Breast epithelium (tissue), 4 donors: ENCODE measurements at places on chromosomes 11 and 22.

- no peak for DNase-seq
Observed at GRCh38 chr22:36546092-36546804, 17.3 kb upstream of the EIF3D start.

- no peak for DNase-seq
Observed at GRCh38 chr11:78489184-78489583, 71.6 kb upstream of the GAB2 start.

GRCh38 chr11:45089251-45089650, 57.2 kb upstream of the PRDM11 start:
- peak; percentile 92 for DNase-seq

DNA sequence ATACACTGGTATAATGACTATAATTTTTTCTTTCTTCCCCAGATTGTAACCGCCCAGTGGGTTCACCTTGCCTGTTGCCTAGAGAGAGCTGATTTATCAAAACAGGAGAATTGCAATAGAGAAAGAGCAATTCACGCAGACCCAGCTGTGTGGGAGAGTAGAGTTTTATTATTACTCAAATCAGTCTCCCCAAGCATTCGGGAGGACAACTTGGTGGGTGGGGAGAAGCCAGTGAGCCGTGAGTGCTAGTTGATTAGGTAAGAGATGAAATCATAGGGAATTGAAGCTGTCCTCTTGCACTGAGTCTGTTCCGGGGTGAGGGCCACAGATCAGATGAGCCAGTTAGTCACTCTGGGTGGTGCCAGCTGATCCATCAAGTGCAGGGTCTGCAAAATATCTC, 73.2 kb downstream of the SLC35F2 start:
- no peak for DNase-seq

DNA sequence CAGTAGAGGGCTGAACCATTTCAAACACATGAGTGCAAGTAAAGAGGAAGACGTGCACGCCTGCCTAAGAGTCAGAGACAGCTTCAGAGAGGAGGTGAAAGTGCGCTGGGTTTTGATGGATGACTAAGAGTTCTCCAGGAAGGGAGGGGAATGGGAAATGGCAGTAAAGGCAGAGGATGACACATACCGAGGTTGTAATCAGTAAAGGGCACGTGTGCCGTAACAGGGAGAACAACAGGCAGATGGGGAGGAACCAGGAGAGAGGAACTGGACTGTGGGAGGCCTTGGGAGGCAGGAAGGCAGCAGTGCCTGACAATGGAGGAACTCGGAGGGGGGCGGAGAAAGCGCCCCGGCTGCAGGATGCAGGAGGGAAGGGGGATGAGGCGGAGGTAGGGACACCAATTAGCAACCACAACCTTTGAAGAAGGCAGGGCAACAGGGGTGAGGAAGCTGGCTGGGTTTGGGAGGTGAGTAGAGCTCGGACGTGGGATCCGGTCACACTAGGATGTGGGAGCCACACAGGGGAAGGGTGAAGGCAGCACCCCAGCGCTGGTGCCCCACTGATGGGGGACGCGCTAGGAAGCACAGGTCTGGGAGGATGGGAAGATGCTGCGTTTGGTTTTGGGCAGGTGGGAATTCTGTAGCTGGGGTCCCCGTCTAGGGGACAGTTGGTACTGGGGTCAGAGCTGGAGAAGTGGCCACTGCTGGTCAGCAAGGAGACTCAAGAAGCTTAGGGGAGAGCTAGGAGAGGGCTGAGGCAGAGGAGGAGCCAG, 67.4 kb downstream of the SCUBE1 start:
- no peak for DNase-seq

- no peak for DNase-seq
Observed at GRCh38 chr22:47309476-47309875, 547.0 kb downstream of the TBC1D22A start.

DNA sequence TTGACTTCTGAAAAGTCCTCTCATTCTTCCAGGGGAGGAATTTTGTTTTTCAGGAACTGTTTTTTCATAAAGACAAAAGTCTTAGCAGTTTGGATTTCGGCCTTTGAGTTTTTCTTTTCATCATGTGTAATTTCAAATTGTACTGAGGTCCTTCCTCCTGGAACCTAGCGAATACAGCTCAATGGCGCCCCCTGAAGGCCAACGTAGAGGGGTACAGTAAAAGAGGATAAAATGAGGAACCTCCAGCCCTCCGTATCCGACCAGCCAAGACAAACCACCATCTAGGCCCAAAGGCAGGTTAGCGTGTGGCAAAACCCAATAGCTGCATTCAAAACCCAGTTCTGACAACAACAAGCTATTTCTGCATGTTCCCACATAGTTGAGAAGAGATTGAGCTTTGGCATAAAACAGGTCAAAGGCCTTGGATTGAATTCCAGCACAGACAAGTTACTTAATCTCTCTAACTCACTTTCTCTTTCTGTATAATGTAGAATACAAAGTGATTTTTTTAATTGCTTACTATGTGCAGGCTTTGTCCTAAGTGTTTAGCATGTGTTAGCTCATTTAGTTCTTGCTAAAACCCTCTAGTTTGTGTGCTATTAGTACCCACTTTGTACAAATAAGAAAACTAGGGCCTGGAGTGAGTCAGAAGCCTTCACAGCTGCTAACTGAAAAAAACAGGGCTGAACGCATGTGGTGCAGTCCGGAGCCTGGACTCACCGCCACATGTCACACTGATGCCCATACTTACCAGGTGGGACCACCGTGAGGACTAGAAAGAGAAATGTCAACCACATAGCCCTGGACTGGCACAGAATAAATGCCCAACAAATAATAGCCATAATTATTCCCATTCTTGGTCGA, 43.2 kb upstream of the ETS1 start:
- peak; percentile 75 for DNase-seq

DNA sequence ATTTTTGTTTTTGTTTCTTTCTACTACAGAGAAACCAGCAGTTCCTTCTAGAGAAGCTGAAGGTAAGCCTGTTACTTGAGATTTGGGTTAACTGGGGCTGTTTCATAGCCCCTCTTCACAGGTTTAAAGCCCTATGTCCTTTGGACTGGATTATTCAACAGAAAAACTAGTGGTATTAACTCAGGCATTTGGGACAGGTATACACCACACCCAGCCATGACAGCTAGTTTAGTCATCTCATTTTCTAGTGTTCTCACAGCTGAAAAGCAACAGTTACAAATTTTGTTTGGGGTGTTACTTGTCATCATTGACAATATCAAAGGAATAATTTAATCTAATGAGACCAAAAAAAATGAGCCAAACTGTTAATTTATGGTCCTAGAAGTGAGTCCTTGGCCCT, 14.0 kb downstream of the LAYN start:
- DNase-seq = no peak

GRCh38 chr11:33709466-33709865, 8.8 kb upstream of the C11orf91 start:
- DNase-seq = no peak

DNA sequence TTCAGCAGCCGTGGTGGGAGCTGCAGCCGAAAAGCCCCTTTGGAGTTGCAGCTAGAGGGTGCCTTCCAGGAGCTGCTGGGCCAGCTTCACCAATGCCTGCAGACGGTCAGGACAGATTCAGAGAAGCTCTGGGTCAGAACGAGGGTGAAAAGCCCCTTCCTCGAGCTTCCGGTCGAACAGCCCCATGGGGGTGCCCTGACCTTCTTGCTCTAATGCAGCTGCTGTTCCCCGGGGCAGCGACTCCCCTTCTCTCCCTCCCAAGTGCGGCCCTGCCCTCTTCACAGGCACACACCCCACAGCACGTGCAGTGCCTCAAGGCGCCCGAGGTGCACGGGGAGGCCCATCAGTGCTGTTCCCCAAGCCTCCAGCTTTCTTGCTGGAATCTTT, 9.6 kb upstream of the IFITM3 start:
- DNase-seq = no peak

DNA sequence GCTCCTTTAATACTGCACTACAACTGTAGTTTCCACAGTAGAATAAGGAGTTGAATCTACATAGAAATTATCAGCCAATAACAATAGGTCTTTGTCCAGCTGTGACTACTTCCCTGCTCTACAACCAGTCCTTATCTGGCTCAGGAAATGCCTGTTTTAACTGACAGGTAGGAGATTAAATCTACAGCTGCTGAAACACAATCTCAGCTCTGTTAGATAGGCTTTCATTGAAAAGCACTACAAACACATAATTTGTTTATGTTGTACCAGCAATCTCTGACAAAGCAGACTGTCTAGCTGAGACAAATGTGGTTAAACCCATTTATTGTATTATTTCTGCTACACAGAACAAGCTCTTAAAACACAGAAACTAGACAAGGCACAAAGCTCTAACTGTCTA, 230.0 kb downstream of the SOX6 start:
- no peak for DNase-seq

DNA sequence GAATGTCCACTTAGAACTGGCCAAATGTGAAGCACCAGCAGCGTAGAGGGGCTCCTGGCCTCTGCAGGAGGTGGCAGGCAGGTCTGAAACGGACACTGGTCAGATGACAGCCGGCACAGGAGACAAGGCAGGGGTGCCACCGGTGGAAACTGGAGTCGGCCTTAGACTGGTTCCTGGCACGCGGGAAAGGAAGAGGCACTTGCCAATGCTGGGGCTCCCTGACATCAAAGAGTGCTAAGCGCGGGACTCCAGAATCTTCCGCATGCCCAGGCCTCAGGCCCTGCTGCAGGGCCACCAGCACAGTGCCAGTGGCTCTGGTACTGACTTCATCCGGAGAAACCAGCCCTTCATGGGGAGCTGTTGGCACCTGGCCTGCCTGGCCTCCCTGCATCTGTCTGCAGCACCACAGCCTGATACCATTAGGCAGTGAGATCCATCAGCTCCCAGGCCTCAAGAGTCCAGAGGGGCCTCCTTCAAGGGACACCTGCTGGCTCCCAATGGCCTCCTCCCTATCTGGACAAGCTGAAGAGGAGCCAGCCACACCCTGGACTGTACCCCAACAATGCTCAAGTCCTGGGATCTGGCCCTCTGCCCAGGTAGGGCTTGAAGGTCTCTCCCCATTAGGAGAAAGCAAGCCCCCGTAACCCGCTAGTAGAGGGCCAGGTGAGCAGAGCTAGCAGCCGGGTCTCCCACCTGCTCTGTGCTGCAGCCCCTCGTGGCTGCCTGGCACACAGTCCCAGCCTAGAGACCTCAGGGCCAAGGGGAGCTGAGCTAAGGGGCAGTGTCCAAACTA, 29.7 kb upstream of the GNB1L start:
- DNase-seq = no peak

GRCh38 chr11:43399983-43400630, 41.4 kb downstream of the TTC17 start:
- DNase-seq = no peak

GRCh38 chr11:69094111-69094914, 45.6 kb downstream of the TPCN2 start:
- DNase-seq = no peak

DNA sequence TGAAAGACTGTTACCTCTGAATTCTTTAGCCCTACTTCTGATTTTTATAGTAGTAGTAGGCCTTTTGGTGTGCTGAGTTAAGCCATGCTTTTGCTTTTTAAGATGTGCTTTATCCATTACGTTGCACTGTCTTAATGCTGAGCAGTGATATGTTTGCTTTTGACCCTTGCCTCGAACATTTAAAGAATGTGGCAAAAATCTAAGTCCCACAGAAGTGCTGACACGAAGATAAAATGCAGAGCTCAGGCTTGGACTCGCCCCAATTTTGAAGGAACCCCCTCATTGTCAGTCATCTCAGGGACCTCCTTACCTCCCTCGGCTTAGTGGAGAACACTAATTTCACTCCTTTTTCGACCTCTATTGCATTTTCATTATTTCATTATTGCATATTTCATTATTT, 272.9 kb downstream of the DDX10 start:
- DNase-seq = no peak

DNA sequence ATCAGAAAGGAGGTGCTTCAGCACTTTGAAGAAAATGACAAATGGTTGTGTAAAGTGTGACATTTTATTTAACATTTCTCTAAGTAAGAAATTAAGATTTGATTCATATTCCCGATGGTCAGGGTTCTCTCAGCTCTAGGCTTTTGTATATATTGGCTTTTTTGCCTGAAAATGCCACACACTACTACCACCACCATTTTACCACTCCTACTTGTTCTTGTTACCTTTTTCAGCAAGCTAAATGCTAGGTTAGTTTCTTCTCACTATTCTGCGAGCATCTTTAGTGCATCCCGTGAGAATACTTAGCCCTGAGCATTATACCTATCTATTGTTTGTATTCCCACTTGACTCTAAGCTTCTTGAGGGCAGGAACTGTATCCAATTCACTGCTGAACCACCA, 177.6 kb upstream of the MTNR1B start:
- no peak for DNase-seq

DNA sequence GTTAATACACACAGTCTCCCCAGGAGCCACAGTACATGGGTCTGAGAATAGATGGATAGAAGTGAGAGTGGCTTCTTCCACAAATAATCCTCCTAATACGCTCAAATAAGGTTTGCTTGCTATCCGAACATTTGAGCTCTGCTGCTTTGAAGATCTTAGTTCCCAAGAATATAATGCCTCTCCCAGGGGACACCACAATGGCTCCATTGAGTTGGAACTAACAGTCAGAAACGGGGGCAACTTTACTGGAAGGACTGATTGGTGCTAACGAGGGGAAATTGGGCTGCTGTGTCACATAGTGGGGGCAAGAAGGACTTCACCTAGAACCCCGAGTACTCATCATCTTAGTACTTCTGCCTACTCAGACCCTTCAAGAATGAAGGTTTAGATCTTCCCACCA, 66.2 kb downstream of the IGLL5 start:
- DNase-seq = no peak

DNA sequence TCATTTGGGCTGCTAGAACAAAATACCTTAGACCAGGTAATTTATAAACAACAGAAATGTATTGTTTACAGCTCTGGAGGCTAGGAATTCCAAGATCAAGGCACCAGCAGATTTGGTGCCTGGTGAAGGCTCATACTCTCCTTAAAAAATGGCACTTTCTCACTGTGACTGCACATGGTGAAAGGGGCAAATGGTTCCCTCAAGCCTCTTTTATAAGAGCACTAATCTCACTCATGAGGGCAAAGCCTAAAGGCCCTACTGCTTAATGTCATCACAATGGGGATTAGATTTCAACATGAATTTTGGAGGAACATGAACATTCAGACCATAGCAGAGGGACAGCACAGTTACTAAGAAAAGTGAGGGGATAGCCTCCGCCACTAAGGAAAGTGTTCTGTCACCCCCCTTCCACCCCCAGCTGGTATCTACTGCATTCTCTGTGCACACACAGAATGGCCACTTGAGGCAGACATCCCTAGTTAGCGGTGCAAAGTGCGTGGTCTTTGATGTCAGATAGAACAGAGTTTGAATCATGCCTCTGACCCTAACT, 47.2 kb upstream of the CEP295 start:
- DNase-seq = no peak

DNA sequence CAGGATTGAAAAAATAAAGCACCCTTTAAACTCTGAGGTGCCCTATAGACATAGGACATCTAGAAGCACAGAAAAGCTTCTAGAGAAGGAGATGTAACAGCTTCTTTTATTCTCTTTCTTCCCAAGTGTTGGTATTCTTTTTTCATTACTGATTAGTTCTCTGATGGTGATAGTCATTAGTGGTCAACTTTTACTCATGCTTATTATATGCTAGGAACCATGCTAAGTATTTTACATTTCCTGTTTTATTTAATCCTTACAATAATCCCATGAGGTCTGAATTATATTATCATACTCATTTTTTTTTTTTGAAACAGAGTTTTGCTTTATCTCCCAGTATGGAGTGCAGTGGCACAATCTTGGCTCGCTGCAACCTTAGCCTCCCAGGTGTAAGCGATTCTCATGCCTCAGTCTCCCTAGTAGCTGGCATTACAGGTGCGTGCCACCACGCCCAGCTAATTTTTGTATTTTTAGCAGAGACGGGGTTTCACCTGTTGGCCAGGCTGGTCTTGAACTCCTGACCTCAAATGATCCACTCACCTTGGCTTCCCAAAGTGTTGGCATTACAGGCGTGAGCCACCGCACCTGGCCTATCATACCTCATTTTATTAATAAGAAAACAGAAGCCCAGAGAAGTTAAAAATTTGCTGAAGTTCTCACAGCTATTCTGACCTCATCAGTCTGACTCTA, 3.0 kb downstream of the C11orf52 start:
- DNase-seq = no peak
